ENCODE measurements at places on chromosomes 16 and 17.

DNA sequence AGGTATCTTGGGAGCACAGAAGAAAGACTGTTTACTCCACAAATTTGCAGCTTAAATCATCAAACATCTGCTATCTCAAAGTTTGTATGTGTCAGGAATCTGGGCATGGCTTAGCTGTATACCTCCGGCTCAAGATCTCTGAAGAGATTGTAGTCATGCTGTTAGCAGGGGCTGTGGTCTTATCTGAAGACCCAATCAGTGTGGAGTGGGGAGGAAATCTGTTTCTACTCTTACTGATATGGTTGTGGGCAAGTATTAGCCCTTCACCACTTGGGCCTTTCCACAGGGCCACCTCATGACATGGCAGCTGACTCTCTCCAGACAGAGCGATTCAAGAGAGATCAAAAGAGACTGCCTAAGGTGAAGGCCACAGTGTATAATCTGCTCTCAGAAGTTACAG is 438.7 kb downstream of the KIF2B start:
- DNase-seq: no peak

DNA sequence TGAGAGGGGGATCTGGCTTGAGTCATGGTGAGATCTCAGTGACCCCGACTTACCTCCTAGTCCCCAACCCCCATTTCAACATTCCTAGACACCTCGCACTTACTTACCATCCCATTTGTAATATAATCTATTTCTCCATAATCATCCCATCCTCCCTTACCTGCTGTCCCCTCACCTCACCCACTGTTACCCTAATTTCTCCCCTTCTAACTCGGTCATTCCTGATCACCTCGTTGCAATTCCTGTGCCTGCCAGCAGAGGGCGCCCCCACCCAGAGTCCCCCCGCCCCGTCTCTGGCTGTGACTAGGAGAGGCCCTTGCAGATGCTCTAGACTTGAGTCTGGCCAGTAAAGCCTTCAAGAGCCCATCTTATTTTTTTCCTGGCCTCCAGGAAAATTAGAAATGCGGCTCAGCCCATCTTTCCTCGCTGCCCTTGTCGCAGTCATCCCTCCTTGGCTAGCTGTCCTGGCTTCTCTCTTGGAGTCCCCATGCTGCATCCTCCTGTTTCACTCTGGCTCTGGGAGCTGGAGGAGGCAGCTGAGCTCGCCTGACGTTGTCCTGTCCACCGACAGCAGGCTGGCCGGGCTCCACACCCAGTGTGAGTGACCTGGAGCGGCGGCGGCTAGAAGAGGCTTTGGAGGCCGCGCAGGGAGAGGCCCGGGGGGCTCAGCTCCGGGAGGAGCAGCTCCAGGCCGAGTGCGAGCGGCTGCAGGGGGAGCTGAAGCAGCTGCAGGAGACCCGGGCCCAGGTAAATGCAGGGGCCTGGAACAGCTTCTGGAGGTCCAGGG is 5.0 kb downstream of the TBKBP1 start:
- DNase-seq: no peak

- DNase-seq: peak; percentile 64
These were observed 26.3 kb downstream of the ARHGAP23 start for GRCh38 chr17:38454532-38454931.

DNA sequence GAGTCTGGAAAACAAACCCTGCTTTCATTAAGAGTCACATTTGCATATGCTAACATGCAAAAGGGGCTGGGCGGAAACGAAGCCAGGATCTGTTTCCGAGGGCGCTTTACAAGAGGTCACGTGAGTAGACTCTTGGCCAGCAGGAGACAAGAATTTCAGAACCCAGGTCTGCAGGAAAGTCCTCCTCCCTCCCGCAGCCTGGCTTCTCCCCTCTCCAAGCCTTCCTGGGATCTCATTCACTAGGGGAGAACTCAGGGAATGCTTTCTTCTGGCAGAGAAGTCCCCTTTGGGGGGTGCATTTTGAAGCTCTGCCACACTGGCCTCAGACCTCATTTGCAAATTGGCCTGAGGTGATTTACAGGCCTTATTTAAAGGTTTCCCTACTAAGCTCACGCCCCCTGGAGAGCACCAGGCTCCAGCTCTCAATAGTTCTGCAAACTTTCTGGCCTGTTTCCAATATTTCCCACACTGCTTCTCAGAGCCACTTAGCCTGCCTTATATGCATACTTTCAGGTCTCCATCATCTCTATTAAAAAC is 57.2 kb upstream of the CACNG5 start:
- DNase-seq: no peak

GRCh38 chr16:4322121-4323052 is 6.5 kb downstream of the GLIS2 start:
- DNase-seq: no peak

DNA sequence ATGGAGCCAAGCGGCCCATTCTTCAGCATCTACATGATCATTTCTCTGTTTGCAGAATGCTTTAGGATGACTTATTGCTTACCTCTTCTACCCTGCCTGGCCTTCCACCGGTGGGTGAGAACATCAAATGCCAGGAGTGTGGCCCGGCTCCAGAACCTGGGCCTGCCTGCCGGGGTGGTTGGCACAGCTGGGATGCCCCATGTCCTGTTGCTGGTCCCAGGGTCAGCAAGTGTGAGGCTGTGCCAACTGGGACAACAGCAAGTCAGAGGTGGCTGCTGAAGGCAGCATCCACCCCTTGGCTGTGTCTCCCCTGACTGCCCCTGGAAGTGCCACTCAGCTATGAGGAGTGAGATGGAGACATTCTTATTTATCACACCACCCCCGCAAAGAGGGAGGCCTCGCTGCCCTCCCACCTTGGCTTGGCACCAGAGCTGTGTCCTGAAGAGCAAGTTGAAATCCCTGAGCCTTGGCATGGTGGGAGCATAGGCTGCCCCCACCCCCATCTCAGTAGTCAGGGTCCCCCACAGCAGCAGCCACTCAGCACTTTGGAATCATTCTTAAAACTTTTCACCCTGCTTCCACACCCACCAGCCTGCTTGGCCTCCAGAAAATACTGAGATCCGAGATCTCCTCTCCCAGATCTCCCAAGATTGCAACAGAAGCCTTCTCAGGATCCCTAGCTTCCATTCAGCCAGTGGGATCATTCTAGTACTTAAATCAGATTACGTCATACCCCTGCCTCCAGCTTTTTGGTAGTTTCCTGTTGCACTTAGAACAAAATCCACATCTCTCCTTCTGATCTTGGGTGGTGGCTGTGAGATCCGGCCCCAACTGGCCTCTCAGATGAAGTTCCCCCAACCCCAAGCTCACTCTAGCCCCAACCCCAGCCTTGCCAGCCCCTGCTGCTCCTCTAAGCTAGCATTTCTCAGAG is 127.5 kb downstream of the SOCS1 start:
- no peak for DNase-seq

DNA sequence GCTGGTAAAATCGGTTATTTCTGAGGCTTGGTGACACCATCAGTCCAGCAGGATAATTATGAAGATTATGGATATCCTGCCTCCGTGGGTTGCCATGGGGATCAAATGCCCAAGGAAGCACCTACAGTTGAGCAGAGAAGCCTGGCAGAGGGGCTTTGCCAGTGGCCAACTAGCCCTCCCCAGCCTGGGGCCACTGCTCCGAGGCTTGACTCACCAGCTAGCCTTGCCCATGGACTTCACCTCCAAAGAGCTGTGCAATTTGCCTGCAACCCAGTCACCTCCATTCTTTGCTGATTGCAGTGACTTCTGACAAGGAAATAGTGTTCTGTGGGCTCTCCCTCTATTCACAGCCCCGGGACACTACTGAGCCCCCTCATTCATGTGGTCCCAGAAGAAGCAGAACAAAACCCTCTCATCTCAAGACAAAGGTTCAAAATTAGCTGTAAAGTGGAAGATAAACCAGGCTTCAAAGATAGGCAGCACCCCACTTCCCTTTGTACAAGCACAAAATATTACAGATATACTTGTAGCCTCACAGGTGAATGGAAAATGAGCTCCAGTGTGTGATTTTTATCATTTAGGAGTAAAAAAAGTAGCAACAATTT is 1.6 kb downstream of the PECAM1 start:
- DNase-seq: no peak

DNA sequence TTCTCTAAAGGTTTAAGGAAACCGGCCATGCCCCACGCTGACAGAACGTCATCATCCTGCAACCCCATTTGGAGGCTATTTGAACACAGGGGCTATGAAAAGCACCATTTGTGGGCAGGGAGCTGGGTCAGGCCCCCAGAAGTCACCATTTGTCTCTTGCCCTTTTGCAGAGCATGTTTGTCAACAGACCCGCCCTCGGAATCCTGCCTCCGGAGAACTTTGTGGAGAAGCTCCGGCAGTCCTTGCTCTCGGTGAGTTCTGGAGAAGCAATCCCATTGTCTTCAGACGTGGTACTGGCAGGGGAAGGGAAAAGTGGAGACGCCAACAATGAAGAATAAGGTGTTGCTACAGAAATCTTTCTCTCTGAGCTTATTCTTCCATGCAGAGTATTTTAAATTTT is 33.5 kb downstream of the TMEM186 start:
- DNase-seq: no peak

DNA sequence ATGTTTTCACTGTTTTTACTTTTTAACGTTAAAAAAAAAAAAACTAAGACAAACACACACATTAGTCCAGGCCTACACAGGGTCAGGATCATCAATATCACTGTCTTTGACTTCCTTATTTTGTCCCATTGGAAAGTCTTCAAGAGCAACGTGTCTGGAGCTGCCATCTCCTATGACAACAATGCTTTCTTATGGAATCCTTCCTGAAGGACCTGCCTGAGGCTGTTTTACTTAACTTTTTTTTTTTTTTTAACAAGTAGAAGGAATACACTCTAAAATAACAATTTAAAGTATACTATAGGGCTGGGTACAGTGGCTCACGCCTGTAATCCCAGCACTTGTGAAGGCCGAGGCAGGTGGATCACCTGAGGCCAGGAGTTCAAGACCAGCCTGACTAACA is 71.8 kb upstream of the BCAR1 start:
- no peak for DNase-seq

GRCh38 chr16:53817117-53817755 is 113.3 kb downstream of the FTO start:
- DNase-seq: no peak

GRCh38 chr16:55152875-55153390 is 171.1 kb upstream of the IRX6 start:
- no peak for DNase-seq

DNA sequence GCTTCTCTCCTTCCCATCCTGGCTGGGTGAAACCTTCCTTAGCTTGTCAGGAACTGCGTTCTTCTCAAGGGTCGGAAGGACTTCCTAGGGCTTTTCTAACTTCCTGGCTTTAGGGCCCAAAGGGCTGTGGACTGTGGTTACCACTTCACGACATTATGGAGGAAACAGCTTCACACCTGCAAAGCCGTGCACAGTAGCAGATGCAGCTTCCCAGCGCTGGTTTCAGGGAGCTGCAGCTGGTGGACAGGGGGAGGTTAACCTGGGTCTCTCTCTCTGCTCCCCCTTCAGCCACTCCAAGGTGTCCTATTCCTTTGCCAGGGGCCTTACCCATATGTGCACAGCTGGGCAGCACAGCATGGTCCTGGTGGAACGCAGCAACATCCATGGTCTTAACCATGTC is 155.8 kb upstream of the CDC42EP4 start:
- DNase-seq: no peak

DNA sequence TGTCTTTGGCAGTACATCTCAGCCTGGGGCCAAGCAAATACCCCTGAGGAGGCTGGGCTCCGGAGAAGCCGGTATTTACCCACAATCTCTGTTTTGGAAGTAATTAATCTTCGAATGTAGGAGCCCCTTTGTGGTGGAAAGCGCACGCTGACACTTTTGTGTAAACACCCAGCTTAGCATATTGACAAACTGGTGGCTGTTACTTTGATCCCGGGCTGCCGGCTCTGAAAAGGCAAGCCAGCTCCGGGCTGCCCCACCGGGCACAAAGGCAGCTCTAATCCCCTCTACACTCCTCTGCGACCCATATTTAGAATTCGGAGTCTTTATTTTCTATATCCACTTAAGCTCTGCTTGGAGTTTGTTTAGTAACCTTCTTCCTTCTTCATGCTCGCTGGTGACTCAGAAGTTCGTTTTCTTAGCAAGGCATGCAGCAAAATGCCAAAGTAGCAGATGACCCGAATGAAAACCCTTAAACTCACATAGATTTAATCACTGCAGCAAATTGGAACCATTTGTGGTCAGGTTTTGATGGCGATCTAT is 144.0 kb upstream of the IRX3 start:
- no peak for DNase-seq

DNA sequence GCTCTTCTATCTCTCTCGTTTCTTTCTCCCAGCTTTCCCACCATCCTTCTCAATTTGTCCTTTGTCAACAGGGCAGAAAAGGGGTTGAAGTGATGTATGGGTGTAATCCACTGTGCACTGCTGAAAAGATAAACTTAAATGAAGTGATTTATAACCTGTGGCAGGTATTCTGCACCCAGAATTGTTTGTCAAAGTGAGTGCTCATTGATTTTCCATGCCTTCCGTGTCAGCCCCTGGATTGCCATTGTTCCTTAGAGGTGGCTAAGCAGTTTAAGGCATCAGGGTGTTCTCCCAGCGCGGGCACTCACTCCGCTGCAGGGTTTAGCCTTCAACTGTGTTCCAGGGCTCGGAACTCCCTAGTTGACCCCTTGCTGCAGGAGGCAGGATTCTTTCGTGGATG is 82.9 kb downstream of the PITPNC1 start:
- DNase-seq: no peak

Data from tibial nerve (tissue), 4 donors.